ENCODE measurements at places on chromosomes 6 and 20. TPM values are rescaled to one million over a fixed set of nuclear protein-coding genes. Genes with fewer than 3 reads are reported as not detected.

MDC1 gene
- 3.0 TPM for total RNA-seq

PSORS1C1 gene
- total RNA-seq, result 6.7 TPM

RNF182 gene
- 0.22 TPM for total RNA-seq

HLA-DMA gene
- 0.44 TPM for total RNA-seq

RAET1E gene
- total RNA-seq, result under 0.01 TPM

CRISP2 gene
- not detected for total RNA-seq

SPATA25 gene
- total RNA-seq, result 0.44 TPM

ULBP2 gene
- total RNA-seq, result 0.79 TPM

RPL7L1 gene
- total RNA-seq, result 76.5 TPM

KHDC1L gene
- not detected for total RNA-seq

TNNC2 gene
- not detected for total RNA-seq

FNDC11 gene
- total RNA-seq, result 2.6 TPM

NXT1 gene
- 20.5 TPM for total RNA-seq

RIMS4 gene
- total RNA-seq, result under 0.01 TPM

HSF2 gene
- total RNA-seq, result 18.8 TPM

CALHM6 gene
- 2.6 TPM for total RNA-seq

GSTA3 gene
- not detected for total RNA-seq

ZNF341 gene
- total RNA-seq, result 0.99 TPM

LY6G6F gene
- not detected for total RNA-seq

CFAP61 gene
- total RNA-seq, result not detected

PPP1R3G gene
- total RNA-seq, result 1.6 TPM

ADA gene
- 16.3 TPM for total RNA-seq

CYP21A2 gene
- total RNA-seq, result not detected

HSPA12B gene
- total RNA-seq, result 8.7 TPM

RBPJL gene
- total RNA-seq, result not detected

NHLRC1 gene
- 0.65 TPM for total RNA-seq

MEI4 gene
- not detected for total RNA-seq

SLC35D3 gene
- total RNA-seq, result not detected

SPATS1 gene
- total RNA-seq, result not detected

TREM1 gene
- not detected for total RNA-seq

KIF25 gene
- total RNA-seq, result under 0.01 TPM

COL21A1 gene
- total RNA-seq, result 0.44 TPM

FGD2 gene
- not detected for total RNA-seq

SCGN gene
- total RNA-seq, result not detected

C20orf202 gene
- not detected for total RNA-seq

ANGPT4 gene
- total RNA-seq, result not detected

CST4 gene
- not detected for total RNA-seq

TINAG gene
- total RNA-seq, result not detected

SGK2 gene
- total RNA-seq, result not detected

RUNX2 gene
- total RNA-seq, result not detected

SNAP91 gene
- 0.22 TPM for total RNA-seq

DPPA5 gene
- not detected for total RNA-seq

OTOR gene
- total RNA-seq, result not detected

DBNDD2 gene
- 5.0 TPM for total RNA-seq

THBS2 gene
- 2.0 TPM for total RNA-seq
